CD4-positive, alpha-beta T cell treated with Interleukin-12 subunit alpha and Interleukin-12 subunit beta, for 1 hour (primary cell): ENCODE measurements at places on chromosomes 12 and 14.

GRCh38 chr12:132502149-132502881 lies 12.4 kb downstream of the FBRSL1 start:
- DNase-seq = peak; percentile 19

- peak; percentile 78 for DNase-seq
These were observed 185.6 kb upstream of the C14orf180 start for GRCh38 chr14:104393898-104394381.

DNA sequence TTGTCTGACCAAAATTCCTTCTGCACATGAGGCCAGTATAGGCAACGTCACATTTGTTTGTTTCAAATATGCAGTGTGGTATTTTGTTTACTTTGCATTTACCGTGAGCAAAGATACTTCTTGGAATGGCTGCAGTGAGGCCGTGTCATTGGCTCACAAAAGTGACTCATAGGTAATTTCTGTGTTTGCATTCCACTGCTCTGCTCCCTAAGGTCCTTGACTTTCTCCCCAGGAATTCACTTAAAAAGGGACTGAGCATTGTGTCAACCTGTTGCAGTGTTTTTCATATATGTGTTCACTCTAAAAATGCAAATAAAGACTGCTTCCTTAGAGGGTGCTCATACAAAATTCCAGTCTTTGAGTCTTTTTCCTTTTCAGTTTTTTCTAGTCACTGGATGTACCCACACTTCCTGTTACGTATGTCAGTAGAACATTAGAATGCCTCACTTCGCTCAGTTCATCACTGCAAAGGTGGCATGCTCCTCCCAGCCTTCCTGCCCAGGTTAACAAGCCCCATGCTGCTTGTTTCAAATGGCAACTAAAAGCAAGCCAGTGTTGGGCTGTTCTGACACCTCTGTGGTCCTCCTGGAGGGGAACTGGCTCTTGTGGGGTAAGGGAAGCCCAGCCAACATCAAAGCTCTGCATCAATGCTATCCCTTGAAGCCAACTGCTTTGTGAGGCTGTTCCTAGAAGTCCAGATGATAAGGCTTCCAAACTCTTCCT lies 9.1 kb downstream of the C12orf76 start:
- peak; percentile 48 for DNase-seq

GRCh38 chr12:109958374-109958773 lies 37.8 kb downstream of the GIT2 start:
- no peak for DNase-seq
